LHCN-M2 (cell line): ENCODE measurements at places on chromosomes 5 and 9.

- peak; percentile 77 for DNase-seq
These were observed 5.1 kb downstream of the TLN1 start for GRCh38 chr9:35726931-35727330.

DNA sequence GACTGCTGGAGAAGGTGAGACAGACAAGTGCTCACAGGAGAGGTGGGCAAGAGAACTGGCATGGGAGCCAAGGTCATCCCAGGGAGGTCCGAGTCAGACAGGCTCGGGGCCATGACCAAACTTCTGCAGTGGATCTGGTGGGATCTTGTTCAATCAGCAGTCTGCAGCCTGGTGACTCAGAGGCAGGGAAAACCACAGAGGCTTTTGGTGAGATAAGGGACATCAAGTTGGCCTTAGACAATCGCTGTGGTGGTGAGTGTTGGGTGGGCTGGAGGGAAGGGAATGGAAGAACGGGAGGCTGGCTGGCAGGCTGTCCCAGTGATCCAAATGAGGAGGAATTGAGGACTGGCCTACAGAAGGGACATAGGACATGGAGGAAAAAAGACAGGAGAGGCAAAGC is 123.8 kb downstream of the TMEM174 start:
- DNase-seq: peak; percentile 65

- DNase-seq: no peak
These were observed 179.9 kb downstream of the PCSK1 start for GRCh38 chr5:96253140-96253539.

DNA sequence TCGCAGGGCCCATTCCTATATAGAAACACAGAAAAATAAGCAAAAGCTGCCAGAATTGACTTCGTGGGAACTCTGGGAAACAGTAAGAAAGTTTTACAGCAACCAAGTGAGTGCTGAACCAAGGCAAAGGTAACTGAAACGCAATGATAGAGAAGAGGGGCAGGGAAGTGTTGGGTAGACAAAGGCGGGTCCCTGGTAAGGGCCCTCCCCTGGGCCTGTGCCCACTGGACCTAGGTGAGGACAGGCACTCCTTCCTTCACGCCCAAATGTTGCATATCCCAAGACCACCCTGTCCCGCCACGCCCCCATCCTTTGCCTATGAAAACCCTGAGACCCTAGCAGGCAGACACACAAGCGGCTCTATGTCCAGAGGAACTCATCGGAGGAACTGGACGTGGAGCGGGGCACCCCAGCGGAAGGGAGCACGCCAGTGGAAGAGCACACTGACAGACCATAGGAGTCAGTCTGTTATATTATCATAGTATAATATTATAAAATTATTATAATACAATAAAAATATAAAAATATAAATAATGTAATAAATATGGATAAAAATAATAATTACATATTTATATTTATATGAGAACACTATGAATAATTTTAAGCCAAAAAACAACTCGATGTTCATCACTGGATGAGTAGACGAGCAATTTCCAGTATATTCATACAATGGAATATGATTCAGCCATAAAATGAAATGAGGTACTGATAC is 27.9 kb downstream of the CDKN2A start:
- DNase-seq: no peak

GRCh38 chr9:81588148-81588871 is 101.0 kb downstream of the TLE1 start:
- DNase-seq: no peak

- DNase-seq: no peak
These were observed 137.8 kb downstream of the CEMIP2 start for GRCh38 chr9:71630377-71630995.

DNA sequence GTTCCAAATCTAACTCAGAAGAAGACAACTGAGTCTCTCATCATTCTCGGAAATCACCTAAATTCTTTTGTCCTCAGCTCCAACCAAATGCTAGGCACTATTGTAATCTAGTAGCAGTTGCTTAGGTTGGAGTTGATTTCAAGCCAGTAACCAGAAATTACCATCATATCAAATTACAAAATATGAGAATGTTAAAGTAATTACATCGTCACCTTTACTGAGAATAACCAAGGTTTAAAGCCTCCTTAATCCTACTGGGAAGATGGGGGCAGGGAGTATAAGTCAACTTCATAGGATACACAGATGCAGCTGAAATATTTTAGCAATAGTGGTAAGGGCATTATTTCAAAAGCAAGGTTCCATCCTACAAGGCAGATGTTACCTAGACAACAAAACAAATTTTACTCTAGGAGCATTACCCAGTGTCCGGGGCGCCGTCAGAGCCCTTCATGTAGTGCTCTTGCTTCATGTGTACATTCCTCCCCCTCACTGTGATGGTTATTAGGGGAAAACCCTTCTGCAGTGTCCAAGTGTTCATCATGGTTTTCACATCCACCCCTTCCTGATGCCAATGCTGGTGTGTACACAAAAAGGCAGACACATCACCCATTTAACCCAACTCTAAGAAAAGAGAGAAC is 19.5 kb downstream of the ERAP1 start:
- DNase-seq: peak; percentile 10

DNA sequence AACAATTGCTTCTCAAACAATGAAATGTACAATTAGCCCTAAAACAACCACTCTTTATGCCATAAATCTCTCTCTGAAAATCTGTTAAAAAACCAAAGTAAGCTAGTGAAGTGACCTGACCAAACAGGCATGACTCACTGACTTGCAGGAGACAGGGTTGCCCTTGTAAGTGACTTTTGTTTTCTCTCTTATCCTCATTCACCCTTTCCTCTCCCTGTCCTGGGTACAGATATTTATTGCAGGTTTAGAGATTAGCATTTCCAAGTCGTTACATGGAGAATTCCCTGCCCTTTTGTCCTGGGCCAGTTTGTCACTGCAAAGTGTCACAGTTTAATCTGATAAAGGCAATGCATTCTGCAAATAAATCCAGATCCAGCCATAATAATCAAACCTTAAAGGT is 484.2 kb downstream of the IRX1 start:
- DNase-seq: no peak

- DNase-seq: peak; percentile 55
These were observed 41.3 kb upstream of the ITGA2 start for GRCh38 chr5:52947851-52948250.

DNA sequence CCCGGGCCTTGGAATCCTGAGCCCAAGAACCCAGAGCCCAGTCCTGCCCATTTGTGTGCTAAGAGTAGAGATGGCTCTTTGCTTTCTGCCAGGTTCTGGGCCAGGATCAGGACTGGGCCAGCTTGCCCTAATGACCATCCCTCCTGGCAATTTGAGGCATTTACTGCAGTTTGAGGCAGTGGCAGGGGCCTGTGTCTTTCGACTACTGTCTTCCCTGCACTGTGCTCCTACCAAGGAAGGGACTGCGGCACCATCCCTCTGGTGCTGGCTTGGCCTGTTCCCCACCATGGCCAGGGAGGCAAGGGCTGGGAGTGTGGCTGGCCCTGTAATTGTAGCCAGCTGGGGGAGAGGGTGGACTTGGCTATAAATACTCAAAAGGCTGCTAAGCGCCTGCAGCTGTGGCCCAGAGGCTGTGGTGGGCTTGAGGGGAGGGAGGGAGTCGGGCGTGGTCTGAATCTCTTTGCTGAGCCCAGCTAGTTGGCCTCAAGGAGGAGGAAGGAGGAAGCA is 4.6 kb downstream of the ENHO start:
- no peak for DNase-seq

DNA sequence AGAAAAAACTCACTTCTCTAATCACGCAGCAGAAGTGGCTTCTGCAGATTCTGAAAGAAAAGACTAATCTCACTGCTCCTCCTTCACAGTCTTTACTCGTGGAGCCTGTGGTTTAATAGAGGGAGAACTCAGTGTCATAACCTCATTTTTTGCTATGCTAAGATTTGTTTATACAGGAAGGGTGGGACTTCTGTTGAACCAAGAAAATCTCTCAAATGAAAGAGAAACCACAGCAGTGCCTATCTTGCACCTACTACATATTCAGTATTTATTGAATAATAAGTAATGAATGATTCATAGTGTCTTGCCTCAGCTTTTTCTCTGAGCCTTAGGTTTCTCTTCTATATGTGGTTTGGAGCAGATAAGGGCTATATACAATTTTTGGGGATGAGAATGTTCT is 136.1 kb upstream of the DMAC1 start:
- no peak for DNase-seq

DNA sequence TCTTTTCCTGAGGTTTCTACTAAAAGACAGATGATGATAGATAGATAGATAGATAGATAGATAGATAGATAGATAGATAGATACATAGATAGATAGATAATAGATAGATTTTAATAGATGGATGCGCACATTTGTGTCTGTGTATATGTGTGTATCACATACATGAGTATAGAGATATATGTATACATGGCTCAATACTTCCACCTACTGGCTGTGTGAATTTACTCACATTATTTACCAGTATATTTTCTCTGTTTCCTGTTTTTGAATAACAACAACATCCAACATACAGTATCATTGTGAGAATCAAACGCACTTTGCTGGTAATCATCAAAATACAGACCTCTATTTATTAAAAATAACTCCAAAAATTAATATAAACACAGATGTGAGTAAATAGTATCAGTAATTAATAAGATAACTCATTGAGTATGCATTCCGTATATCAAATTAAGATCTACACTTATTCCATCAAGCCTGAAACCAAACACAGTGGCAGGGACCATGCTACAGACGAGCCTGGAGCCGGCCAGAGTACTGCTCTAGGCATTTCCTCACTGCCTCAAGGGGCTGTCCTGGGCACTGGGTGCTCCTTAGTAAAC is 338.0 kb downstream of the SEMA5A start:
- peak; percentile 57 for DNase-seq

DNA sequence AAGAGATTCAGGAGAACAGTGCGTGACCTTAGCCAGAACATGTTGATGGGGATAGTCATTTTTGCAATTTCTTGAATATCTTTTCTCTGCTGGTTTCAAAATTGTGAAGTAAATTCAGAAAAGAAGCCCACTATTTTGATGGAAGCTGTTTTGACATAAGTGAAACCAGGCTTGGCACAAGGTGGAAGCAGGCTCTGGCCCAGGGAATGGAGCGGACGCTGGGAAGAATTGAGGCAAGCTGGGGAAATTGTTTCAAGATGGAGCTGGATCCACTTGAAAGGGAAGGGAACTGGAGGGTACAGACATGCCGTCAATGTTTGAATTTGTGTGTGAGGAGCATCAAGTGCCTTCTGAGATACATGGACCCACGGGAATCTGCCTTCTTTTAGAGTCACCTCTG is 207.2 kb downstream of the GOLPH3 start:
- DNase-seq: no peak

DNA sequence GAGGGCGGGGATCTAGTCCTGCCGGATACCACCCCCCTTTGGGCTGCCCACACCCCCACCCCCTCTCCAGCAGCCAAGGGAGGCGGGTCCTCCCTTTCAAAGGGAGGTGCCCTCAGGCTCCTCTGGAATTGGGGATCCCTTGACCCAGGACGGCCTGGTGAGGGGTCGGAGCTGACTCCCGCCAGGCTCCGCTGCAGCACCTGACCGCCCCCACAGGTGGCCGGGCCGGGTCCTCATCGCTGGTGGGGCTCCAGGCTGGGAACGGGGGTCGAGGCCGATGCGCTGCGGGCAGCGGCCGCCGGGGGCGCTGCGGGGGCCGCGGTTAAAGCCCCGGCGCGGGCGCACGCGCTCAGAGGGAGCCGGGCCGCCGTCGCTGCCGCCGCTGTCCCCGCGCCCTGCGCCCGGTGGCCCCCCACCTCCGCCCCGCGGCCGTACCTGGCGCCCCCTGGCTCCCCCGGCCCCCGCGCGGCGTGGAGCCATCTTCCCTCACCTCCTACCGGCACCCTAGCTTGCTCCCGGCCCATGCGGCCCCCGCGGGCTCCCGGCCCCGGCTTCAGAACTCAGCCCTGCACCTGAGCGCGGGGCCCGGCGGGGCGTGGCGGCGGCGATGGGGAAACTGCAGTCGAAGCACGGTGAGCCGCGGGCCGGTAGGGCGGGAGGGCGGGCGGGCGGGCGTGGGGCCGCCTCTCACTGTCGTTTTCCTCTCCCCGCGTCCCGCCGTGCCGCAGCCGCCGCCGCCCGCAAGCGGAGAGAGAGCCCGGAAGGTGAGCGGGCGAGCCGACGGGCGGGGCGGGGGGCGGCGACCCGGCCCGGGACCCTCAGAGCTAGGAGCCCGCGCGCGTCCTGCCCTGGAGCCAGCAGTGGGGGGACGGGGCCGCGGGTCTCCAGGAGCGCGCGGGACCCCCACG is at the start of gene NKD2:
Gene NKD2, plus strand, starts transcription at position 352 of the 908 bp plus-strand sequence. Its CDS starts 256 bp downstream, at position 608.
- no peak for DNase-seq

DNA sequence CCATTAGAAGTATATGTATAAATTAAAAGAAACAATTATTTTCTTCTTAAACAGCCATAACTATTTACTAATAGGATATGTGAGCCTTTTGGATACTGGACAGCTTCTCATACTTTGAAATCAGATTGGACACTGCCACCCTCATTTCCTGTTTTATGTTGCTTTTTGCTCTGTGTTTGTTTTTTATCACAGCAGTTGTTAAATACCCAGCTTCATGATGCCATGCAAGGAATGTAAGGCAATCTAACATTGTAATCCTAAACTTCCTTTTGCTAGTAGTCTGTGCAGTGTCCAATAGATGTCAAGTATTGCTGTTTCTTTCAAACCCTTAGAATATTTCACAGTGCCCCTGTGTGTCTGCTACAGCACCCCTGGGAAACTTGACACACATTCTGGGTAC is 56.2 kb downstream of the CNTLN start:
- DNase-seq: peak; percentile 61

DNA sequence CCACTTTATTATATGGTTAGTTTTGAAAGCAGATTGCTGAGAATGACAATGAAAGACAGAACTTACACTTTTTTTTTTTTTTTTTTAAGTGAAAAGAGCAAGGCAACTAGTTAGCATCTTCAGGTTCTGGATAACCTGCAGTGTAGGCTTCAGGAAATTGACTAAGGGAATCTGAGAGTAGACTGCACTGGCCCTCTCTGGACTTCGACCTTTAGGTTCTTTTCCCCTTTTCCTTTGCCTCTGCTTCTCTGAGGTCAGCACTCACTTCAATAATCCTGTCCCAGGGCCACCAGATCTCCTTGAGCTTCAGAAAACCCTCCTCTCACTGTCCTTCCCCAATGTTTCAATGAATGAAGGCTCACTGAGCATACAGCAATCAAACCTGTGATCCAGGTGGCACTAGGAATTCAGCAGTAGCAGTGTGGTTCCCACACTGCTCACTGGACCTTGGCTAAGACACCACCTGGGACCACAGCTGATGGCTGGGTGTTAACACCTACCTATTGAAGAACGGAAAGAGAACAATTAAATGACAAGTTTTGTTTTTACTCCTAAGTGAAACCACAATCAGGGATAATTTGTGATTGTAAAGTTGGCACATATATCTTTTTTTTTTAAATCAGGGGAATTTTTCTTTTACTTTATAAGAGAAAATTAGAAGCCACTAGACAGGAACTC is 85.8 kb upstream of the IL6ST start:
- no peak for DNase-seq

GRCh38 chr5:98108497-98108896 is 665.0 kb upstream of the RGMB start:
- peak; percentile 92 for DNase-seq
